ENCODE measurements at places on chromosomes 12 and 14.
A peak's percentile ranks its signal among the peaks of the same experiment; 100 is the strongest.

GRCh38 chr14:78135450-78135891, 34.7 kb upstream of the NRXN3 start:
- H3K27me3 ChIP-seq: no peaks in the 10 kb centered on the region
- H3K27ac ChIP-seq: peak overlapping the region; percentile 19
- no peak for DNase-seq
- no peak overlapping the region for H3K4me3 ChIP-seq
- H3K36me3 ChIP-seq: no peaks in the 10 kb centered on the region

GRCh38 chr12:124517260-124518050, 50.0 kb downstream of the NCOR2 start:
- H3K27ac ChIP-seq: no peak overlapping the region
- no peak overlapping the region for H3K4me3 ChIP-seq
- H3K27me3 ChIP-seq: no peaks in the 10 kb centered on the region

GRCh38 chr14:66918527-66918926, 270.7 kb upstream of the GARIN2 start:
- H3K27ac ChIP-seq: no peak overlapping the region
- no peak overlapping the region for H3K4me3 ChIP-seq
- H3K36me3 ChIP-seq: no peaks in the 10 kb centered on the region
- no peaks in the 10 kb centered on the region for H3K27me3 ChIP-seq

DNA sequence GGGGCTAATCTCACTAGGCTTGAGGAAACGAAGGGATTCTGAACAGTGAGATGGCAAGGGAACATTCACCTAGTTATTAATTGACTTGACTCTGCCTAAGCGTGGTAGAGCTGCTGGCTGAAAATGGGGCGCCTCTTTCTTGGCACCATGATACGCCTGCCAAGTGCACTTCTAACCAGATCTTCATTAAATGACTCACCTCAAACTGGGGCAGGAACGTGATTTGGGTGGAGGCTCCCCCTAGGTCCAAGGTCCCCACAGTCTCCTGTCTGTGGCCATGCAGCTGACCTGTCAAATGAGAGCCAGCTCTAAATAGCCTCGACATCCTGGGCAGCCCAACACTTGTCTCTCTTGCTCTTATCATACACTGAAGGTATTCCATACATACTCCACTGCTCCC, 26.0 kb downstream of the COQ6 start:
- no peaks in the 10 kb centered on the region for H3K27me3 ChIP-seq
- H3K36me3 ChIP-seq: peaks cover 5% of the 10 kb centered on the region
- H3K27ac ChIP-seq: no peak overlapping the region
- no peaks in the 10 kb centered on the region for H3K4me1 ChIP-seq
- H3K4me3 ChIP-seq: no peak overlapping the region

GRCh38 chr12:31631809-31632208, 27.7 kb upstream of the ETFBKMT start:
- H3K27me3 ChIP-seq: no peaks in the 10 kb centered on the region
- H3K27ac ChIP-seq: no peak overlapping the region
- no peak overlapping the region for H3K4me3 ChIP-seq
- no peak for DNase-seq

DNA sequence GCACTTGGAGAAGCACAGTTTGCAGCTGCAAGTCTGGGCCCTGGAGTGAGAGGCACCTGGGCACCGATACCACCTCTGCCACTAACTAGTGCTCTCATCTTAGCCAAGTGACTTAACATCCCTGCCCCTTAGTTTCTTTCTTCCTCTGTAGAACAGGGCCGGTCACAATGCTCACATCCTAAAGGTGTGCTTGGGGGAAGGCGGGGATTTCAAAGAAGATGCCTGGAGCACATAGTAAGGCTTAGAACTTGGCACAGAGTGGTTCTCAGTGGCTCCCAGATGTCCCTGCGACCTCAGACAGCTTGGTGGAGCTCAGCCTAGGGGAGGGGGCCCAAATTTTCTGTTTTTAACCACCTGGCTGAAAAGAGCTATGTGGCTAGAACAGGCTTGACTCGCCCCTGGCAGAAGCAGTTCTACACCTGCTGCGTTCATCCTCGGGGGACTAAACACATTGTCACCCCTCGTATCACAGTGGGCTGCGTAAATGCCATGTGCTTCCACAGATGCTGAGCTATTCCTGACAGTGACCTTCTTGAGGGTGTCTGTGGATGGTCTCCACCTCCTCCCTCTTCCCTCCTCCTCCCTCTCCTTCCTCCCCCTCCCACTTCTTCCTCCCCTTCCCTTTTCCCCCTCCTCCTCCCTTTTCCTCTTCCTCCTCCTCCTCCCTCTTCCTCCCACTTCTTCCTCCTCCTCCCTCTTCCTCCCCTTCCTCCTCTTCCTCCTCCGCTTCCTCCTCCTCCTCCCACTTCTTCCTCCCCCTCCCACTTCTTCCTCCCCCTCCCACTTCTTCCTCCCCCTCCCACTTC, 112.1 kb downstream of the PHETA1 start:
- H3K4me1 ChIP-seq: no peaks in the 10 kb centered on the region
- H3K4me3 ChIP-seq: no peak overlapping the region
- peaks cover 2% of the 10 kb centered on the region for H3K27me3 ChIP-seq
- H3K27ac ChIP-seq: no peak overlapping the region
- H3K36me3 ChIP-seq: no peaks in the 10 kb centered on the region

- no peak for DNase-seq
- no peaks in the 10 kb centered on the region for H3K36me3 ChIP-seq
- peaks cover 9% of the 10 kb centered on the region for H3K27me3 ChIP-seq
- H3K4me3 ChIP-seq: no peak overlapping the region
- H3K4me1 ChIP-seq: no peaks in the 10 kb centered on the region
- no peak overlapping the region for H3K27ac ChIP-seq
These were observed 6.1 kb upstream of the FAIM2 start for GRCh38 chr12:49909826-49910225.

GRCh38 chr14:95722525-95723190, 8.7 kb upstream of the TCL1A start:
- H3K27ac ChIP-seq: no peak overlapping the region
- H3K4me1 ChIP-seq: no peaks in the 10 kb centered on the region
- DNase-seq: no peak
- no peaks in the 10 kb centered on the region for H3K36me3 ChIP-seq
- no peak overlapping the region for H3K4me3 ChIP-seq
- H3K27me3 ChIP-seq: peaks cover 13% of the 10 kb centered on the region

DNA sequence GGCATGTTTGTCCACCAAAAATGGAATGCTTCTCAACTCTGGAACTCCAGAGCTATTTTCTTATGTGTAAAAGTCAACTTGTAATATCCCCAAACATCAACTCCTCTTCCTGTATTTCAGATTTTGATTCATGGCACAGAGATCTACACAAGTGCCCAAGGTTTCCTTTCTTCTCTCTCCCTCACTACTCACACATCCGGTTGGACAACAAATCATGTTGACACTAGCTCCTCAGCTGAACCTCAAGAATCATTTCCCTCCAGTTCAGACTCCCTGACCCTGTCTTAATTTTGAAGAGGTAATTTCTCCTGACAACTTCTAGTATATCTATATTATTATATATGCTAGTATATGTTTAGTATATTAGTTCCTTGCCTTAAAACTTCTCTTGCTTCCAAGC, 485.4 kb upstream of the CCDC196 start:
- H3K4me3 ChIP-seq: no peak overlapping the region
- peaks cover 16% of the 10 kb centered on the region for H3K27me3 ChIP-seq
- H3K27ac ChIP-seq: no peak overlapping the region
- H3K4me1 ChIP-seq: no peaks in the 10 kb centered on the region
- H3K36me3 ChIP-seq: no peaks in the 10 kb centered on the region

DNA sequence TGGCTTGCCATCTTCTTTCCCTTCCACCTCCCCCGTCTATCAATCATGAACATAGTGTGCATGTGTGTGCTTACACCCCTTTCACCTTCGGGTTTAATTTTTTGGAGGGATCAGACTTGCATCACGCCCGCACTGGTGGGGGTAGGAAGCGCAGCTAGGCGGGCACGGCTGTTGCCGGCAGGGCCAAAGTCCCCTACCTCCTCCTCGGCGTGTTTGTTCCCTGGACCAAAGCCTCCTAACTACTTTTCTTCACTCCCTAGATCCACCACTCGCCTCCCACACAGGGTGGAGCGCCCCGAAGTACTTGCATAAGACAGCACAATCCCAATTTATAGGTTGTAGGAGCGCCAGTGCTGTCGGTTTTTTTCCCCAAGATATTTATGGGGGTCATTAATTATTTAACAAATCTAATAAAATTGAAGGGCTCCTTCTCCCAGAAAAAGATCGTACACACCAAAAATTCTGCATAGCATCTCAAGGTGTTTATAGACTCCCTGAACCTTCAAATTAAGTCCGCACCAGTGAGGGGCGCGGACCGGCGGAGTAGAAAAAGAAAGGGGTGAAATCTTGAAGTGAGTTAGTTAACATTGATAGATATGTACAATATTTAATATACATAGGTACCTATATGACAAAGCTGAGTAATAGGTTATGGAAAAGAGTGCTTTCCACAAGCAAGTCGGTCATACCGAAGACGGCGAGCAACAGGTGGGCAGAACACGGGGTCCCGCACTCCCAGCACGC, 717 bp downstream of the PKP2 start:
- H3K27ac ChIP-seq: no peak overlapping the region
- peaks cover 11% of the 10 kb centered on the region for H3K4me1 ChIP-seq
- peaks cover 48% of the 10 kb centered on the region for H3K27me3 ChIP-seq
- no peaks in the 10 kb centered on the region for H3K36me3 ChIP-seq

- H3K27me3 ChIP-seq: no peaks in the 10 kb centered on the region
- DNase-seq: no peak
- peaks cover 62% of the 10 kb centered on the region for H3K4me1 ChIP-seq
- H3K27ac ChIP-seq: peak overlapping the region; percentile 94
- H3K4me3 ChIP-seq: peak overlapping the region; percentile 94
These were observed 328 bp downstream of the INTS13 start for GRCh38 chr12:26937443-26937862.

DNA sequence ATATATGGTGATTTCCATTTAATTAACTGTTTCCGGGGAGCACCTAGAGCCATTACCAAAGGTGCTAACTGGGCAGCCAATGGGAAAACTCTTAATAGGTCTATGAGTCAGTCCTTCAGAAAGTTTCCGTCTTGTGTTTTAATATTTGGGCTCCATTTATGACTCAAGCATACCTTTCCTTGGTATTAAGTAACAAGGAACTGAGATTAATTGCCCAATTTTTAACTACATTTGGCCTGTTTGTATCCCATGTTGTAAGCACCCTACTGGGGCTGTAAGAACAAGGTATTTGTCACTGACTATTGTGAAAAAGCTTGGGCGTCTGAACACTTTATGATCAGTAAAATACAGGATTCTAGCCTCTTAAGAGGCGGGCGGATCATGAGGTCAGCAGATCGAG, 62.8 kb upstream of the FOXN3 start:
- no peaks in the 10 kb centered on the region for H3K27me3 ChIP-seq
- H3K36me3 ChIP-seq: peaks cover 40% of the 10 kb centered on the region
- peaks cover 11% of the 10 kb centered on the region for H3K4me1 ChIP-seq
- no peak overlapping the region for H3K4me3 ChIP-seq

All from activated T-helper 2 cell treated with anti-CD3 and anti-CD28 coated beads, Interferon-gamma antibody, Interleukin-2, Interleukin-4, amounts not matched to agents 10 μg/mL and 5 μg/mL and 100 μg/mL, durations not matched to agents 14 hours and 24 hours and 36 hours (primary cell).